GM20000 (cell line): ENCODE measurements at places on chromosomes 1 and 21.

GRCh38 chr1:217895841-217896240 lies 264.7 kb downstream of the SPATA17 start:
- DNase-seq, result no peak

- no peak for DNase-seq
Observed at GRCh38 chr1:23638188-23638619, 53.4 kb upstream of the RPL11 start.

DNA sequence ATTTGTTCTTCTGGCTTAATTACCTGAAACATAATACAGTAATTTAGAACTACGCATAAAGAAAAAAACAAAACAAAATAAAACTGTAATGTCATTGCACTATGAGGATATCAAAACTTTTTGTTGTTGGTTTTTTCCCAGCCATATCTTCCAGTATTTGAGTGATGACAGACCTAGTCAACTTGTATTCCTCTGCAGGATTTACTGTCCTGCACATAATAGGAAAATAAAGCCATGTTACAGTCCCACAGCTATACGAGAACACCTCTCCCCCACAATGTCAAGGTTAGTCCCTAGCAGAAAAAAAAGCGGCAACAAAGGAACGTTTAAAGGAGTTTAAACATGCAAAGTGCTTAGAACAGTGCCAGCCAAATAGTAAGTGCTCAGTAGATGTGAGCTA lies 55.3 kb upstream of the PRDX6 start:
- no peak for DNase-seq

GRCh38 chr1:209095627-209096595 lies 487.6 kb upstream of the CAMK1G start:
- DNase-seq, result no peak

DNA sequence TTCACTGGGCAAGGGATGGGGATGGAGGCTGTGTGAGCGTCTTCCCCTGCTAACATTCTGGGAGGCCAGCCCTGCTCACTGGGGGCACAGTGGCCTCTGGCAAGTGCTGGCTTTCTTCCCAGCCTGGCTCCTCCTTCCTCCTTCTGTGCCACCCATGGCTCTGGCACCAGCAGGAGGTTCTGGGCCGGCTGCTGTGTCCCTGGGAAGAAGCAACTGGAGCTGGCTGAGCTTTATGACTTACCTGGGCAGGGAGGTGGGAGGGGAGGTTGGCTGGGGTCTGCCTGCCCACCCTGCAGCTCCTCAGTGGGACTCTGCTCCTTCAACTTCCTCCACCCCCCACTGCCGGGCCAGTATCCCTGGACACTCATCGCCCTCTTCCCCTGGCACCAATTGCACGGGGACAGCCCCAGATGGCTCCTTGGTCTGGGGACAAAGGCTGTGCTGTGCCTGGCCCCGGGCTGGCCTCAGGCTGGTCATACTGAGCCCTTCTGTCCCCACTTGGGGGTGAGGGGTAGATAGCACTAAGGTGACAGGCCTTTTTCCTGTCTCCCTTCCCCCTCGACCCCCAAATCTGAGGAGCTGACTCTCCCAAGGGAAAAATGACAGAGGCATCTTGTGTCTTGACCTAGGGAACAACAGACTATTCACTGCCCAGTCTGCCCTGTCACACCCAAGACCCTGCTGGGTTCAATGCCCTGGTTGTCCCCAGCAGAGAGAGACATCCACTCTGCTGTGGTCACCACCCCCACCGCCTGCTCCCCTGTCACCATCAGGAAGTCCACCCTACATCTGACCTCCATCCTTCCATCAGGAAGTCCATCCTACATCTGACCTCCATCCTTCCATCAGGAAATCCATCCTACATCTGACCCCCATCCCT lies 14.4 kb downstream of the CDK18 start:
- DNase-seq, result no peak

DNA sequence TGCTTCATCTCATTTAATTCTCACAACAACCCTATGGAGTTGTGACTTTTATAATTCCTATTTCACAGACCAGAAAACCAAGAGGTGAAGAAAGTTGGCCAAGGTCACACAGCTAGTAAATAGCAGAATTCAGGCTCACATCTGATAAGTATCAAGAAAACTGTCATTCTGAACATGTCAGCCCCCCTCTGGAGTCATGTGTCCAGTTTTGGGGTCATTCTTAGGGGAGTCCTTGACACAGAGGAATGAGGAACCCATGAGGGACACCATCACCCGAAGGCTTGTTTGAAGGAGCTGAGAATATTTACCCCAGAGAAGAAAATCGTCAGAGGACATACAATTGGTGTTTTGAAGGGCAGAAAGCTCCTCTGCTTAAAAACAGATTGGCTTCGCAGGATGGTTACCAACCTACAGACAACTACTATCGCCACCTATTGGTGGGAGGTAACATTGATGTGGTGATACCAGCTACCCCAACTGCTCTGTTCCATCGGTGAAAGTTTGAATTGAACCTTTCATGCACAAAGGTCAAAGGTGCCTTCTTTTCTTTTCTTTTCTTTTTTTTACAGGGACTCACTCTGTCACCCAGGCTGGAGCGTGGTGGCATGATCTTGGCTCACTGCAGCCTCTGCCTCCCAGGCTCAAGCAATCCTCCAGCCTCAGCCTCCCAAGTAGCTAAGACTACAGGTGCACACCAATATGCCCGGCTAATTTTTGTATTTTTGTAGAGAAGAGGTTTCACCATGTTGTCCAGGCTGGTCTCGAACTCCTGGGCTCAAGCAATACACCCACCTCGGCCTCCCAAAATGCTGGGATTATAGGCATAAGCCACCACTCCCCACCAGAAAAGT lies 31.3 kb downstream of the NCMAP start:
- DNase-seq, result peak; percentile 78

DNA sequence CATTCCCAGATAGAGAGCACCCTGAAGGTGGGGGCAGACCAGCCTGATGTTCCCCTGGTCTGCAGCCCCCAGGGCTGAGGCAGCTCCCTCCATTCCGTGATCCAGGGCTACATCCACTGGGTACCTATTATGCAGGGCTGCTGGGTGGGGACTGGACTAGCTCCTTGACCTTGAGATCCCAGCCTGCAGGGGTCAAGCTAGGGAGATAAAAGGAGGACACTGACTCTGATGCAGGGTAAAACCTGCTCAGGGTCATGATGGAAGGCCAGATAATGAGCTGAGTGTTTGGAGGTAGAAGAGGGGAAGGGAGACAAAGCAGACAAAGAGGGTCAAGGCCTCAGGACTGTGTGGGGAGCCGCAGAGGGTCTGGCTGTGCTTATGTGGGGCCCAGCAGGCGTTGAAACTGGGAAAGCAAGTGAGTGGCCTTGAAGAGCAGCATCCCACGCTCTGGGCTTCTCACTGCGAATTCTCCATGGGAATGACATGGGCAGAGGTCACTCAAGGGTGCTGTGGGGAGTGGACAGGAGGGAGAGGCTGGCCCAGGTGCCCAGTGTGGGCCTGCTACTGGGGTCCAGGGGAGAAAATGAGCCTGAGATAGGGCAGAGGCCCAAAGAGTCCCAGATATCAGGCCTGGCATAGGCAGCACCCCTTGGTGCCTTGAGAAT lies 9.7 kb downstream of the FOXO6 start:
- no peak for DNase-seq

DNA sequence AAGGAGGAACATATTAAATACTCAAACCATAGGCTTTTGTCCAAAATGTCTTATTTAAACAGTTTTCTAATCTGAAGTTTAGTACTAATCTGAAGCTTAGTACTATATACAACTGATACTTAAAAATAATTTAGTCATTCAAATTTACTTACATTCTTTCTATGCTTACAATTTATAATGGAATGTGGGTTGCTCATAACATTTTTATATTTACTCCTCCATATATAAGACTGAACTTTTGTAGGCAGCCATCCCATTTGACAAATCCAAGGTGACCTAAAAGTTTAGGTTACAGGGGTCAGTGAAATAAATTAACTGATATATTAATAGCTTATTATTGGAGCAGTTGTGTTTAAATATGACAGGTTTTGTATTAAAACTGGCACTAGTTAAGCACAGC lies 570.6 kb downstream of the DPYD start:
- DNase-seq, result no peak

GRCh38 chr1:226461087-226461486 lies 53.2 kb upstream of the PARP1 start:
- no peak for DNase-seq

DNA sequence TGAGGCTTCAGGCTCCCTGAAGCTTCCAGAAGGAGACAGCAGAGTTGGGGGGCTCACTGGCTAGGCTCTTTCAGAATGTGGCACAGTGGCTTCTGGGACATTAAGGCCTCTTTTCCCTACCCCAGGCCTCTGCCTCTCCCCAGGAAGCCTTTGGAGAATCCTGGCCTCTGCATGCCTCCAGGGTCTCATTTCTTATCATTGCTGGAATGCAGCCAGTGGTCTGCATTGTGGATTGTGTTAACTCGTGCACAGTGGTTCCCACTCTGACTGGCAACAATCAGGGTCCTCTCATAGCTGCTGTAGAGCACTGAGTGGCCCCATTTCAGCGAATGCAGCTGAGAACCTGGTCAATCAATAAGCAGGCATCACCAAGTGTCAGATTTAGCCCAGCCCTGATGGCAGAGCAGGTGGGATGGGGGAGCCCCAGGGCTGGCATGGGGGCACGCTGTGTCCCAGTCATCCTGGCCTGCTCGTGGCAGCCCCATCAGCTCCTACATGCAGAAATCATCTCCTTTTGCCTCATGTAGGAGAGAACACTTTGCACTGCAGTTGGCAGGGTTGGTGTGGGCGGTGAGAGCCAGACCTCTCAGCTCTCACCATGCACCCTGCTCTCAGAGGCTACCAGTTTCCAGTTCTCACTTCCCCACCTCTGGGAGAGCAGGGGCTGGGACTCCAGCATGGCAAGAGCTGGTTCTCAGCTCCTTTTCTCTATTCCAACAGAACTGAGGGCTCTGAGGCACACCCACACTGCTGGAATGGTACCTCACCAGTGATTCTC lies 13.4 kb downstream of the ADORA1 start:
- DNase-seq, result no peak
